ENCODE measurements at places on chromosomes 12 and 14.

GRCh38 chr12:72836194-72836593 lies 564.0 kb downstream of the TRHDE start:
- no peak for DNase-seq

- no peak for DNase-seq
These were observed 8.7 kb upstream of the CLEC4E start for GRCh38 chr12:8549381-8549780.

GRCh38 chr12:41970744-41971143 lies 173.9 kb downstream of the GXYLT1 start:
- no peak for DNase-seq

DNA sequence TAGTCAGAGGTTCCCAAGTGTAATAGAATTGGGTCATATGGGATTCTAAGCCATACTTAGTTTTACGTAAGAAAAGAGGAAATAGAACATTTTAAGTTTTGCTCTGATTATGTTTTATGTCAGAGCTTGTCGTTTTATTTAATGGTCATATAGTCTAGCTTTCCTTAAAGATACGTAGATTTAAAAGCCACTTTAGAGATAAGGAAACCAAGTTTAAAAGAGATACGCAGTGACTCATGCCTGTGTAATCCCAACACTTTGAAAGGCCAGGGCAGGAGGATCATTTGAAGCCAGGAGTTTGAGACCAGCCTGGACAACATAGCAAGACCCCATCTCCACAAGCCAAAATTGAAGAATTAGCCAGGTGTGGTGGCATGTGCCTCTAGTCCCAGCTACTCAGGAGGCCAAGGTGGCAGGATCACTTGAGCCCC lies 19.5 kb downstream of the MAPK1IP1L start:
- DNase-seq = no peak

DNA sequence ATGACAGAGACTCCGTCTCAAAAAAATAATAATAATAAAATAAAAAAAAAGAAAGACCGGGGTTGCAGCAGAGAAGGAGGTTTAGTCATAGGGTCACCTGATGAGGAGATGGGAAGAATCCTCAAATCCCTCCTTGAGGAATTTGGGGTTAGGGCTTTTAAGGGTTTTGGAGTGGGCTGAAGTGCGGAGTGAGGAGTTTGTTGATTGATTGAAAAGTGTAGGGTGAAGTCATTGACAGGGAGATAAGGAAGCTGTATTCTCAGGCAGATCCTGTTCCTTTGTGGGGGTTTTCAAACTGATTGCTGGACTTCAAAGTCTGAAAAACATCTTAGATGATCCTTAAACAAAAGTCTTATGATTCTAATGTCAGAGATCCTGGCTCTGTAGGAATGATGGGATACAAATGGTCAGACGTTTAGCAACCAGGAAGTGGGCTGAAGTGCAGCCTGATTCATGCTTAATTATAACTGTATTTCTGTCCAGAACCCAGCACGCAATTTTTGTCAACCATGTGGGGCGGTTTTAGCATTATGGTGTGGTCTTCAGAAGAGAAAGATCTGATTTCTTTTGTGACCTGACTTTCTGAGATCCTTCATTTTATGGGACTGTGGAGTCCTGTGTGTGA lies 16.0 kb downstream of the FNTB start:
- DNase-seq = no peak

GRCh38 chr12:87783467-87783866 lies 245.7 kb downstream of the C12orf50 start:
- no peak for DNase-seq

- no peak for DNase-seq
These were observed 129.1 kb downstream of the PLXNC1 start for GRCh38 chr12:94277426-94278000.

DNA sequence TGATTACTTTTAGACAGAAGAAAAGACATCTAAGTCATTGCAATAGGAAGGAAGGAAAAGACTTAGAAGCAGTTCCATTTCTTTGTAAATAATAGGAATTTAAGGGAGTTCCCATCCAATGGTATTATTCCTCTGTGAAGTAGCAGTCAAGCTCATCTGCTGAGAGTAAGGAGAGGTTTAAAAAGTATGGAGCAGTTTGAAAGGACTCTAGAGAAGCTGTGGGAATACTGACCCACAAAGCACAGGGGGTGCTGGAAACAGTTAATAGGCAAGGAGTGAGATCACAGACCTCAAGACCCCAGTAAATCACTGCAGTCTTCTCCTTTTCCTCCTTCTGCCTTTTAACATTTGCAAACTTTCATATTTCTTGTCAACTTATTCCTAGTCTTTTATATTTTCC lies 428.5 kb downstream of the ADAMTS20 start:
- no peak for DNase-seq

DNA sequence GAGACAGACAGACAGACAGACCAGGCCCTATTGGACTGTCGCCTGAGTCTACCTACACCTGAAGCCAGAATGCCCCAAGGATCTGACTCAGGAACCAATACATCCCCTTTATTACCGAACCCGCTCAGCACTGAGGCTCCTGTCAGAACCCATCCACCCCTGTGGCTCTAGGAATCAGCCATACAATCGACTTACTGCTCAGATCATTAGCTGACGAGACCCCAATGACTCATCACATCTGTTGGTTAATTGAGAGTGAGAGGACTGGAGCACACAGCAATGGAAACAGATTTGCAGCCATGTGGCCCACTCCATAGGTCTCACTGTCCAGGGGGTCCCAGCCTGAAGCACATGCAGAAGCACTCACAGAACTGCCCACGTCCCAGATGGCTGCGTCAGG lies 15.2 kb downstream of the ITPK1 start:
- DNase-seq = no peak

GRCh38 chr12:68951652-68952051 lies 18.7 kb upstream of the CPM start:
- DNase-seq = no peak

DNA sequence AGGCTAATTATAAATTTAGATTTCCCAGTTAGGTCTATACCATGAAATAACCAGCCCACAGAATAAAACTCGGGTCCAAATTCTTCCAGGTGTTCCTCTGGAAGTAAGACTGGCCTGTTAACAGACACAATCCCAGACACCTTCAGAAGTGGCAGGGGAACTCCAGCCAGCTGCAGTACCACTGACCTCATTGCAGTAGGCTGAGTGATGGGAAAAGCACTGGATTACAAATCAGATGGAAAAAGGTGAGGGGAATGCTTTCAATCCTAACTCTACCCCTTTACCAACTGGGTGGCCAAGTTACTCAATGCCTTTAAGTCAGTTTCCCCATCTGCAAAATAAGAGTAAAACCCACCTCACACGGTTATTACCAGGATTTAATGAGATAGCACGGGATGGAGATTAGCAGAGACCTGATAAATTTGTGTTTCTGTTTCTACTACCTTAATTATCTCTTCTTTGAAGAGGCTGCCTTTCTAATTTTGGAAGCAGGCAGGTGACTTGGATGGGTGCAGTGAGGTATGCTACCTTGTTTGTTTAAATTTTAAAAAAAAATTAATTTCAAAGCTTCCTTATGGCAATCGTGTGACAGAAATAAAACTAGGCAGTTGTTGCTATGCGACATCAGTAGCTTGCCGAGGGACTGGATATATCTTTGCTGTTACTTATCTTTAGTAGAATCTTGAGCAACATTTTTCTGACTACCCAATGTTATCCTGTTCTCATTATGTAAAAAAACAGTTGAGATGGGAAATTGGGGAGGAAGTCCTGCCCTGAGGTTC lies 167.3 kb upstream of the GRIN2B start:
- DNase-seq = no peak

GRCh38 chr12:47209014-47209413 lies 129.3 kb upstream of the AMIGO2 start:
- no peak for DNase-seq

GRCh38 chr14:77177702-77178101 lies 3.9 kb upstream of the TMEM63C start:
- no peak for DNase-seq

- peak; percentile 66 for DNase-seq
These were observed 1.6 kb downstream of the SUDS3 start for GRCh38 chr12:118377884-118378470.

- no peak for DNase-seq
These were observed 299.6 kb downstream of the DPF3 start for GRCh38 chr14:72594099-72594901.

DNA sequence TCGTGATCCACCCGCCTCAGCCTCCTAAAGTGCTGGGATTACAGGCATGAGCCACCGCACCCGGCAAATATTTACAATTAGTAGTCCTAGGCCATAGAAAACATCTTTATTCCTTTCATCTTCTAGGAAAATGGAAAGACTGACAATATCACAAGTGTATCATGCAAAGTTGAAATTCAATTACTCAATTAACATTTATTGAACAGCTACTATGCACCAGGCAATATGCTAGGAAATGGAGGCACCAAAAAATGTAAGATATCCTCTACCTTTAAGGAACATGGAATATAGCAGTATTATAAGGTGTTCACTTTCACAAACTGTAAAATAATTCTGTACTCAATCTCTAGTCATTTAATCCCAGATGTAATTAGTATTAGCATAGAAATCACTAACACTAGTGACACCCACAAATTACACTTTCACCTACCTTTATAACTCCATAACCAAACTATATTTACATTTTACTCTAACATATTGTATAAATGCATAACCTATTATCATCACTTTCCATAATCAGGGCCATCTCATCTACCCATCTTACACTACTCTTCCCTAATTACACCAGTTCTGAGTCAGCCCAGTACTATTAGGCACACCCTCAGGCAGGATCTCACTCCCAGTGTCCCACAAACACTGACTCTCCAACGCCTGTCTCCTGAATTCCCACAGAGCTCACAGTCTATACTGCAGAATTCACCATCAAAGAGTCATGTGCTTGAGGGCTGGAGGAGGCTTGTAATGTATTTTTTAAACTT lies 10.4 kb downstream of the CORO1C start:
- no peak for DNase-seq

GRCh38 chr12:94148739-94149118 lies 352 bp downstream of the PLXNC1 start:
- DNase-seq = no peak

- no peak for DNase-seq
These were observed 228.5 kb downstream of the VRK1 start for GRCh38 chr14:97025722-97026121.

GRCh38 chr14:27587103-27587502 lies 989.3 kb upstream of the NOVA1 start:
- no peak for DNase-seq

DNA sequence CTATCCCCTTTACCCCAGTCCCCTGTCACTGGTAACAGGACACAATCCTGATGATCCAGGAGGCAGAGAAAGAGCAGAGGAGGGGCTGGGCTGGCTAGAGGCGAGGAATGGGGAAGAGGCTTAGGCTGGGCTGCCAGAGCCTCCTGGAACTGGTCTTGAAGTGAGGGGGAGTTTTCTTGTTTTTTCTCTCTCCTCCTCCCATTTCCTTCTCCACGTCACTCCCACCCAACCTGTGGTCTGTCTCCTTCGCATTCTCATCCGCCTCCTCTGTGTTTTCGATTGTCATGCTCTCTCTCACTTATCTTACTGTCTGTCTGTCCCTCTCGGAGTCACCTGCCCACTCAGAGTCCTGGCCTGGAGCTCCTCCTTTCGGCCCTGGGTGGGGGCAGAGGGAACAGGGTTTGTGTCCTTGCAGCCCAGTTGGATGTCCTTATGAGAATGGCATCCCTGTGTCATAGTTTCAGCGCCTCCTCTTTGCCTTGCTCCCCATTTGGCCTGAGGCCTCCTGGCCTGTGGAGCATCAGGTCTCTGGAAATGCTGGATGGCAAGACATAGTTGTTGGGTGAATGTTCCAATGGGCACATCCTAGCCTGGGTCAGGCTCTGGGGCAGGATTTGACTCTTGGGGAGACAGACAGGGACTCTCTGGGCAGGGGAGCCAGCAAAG lies 3.4 kb upstream of the KRT80 start:
- no peak for DNase-seq

GRCh38 chr12:51600721-51601120 lies 9.7 kb downstream of the SCN8A start:
- DNase-seq = no peak

- DNase-seq = no peak
These were observed 91.3 kb downstream of the AEBP2 start for GRCh38 chr12:19530637-19531023.

GRCh38 chr14:104554608-104555429 lies 24.7 kb upstream of the C14orf180 start:
- no peak for DNase-seq

- no peak for DNase-seq
These were observed 45.6 kb downstream of the DNAH10 start for GRCh38 chr12:123807670-123808069.

DNA sequence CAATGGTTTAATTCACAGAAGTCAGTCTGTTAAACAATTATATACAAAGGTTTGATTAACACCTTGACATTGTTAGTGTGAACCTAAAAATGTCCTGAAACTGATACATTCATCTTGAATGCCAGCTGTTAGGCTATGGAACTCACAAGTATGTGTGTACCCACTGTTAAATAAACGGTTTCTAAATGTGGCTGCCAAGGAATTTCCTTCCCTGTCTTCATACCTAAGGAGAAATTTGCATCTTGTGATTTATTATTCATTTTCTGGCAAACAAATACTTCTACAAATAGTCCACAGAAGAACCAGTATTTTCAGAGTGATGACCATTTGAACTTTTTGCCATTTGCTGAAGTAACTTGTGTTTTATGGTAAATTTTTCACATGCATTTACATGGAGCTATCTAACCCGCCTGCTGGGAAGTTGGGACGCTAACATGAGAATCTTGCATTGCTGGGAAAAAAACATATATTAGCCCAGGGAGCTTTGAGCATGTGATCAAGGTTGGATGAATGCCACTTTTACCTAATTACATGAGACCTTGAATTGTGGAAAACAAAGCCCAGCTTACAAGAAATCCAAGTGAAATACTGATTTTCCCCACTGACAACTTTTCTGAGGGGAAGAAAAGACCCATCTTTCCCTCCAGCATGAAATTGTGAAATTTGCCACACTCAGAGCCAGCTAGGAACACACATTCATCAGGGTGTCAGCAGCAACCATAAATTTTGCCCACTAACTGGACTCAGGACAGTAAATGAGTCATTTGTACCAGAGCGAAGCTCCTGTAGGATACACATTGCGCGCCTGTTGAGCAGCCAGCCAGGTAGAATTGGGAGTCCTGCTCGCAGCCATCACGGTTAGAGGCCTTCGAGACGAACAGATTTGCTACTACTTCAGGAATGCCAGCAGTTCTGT lies 118.0 kb downstream of the KICS2 start:
- no peak for DNase-seq

DNA sequence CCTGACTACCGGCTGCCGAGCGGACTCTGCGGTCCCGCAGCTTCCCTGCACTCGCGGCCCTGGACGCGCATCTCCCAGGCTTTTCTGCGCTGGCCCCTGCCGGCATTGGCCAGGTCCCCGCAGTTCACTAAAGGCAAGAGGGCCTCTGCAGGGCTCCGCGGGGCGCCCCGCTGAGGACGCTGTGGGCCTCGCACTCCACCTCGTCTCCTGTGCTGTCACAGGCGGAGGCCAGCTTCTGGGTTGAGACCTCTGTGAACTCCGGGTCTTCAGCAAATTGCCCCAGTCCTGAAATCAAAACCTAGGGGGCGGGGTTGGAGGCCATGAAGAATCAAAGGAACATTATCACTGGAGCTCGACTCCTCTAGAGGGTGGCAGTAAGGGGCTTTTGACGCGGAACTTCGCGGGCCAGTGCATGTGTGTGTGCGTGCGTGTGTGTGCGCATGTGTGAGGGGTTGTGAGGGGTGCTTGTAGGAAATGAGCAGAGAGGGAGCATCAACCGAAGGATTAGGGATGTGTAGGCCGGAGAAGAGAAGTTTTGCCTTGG lies 68.5 kb upstream of the CAPRIN2 start:
- no peak for DNase-seq
